Stimulated activated CD8-positive, alpha-beta memory T cell treated with anti-CD3 and anti-CD28 coated beads, Interleukin-4, amount 100 ng/mL, for 1 hour (primary cell): ENCODE measurements at places on chromosomes 7 and 10.

DNA sequence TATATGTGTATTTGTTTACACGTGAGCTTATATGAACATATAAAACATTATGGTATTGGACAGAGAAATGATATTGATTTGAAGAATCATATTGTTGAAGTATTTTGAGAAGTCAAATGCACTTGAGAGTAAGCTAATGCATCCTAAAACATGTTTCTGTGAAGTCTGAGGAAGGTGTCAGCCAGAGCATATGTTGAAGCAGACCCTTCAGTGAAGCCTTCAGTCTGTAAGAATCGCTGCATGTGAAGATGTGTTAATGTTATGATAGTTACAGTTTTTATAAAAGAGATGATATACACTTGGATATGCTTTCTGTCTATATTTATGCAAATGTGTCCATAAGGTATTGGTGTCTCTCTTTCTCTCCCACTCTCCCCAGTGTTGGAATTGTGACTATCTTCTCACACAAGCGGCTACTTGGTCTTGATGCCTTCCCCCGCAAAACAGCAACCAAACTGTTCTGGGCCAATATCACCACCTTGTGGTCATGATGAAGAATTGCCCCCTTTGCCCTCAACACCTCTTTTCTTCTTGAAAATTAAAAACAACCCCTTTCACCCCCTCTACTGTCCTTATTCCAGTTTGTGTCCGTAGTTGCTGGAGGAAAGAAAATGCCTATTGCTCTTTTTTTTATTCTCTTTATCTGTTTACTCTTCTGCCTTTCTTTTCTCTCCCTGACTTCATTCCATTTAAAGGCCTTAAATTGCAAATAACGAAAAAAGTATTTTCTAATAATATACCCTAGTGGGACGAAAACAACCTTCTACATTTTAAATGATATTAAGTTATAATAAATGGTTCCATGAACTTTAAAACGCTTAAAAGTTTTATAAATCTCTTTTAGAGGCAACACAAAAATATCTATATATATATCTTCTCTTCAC, 64.9 kb downstream of the IKZF1 start:
- DNase-seq, result no peak

- DNase-seq, result no peak
These were observed 55.9 kb downstream of the USP6NL start for GRCh38 chr10:11555556-11555955.

GRCh38 chr10:84360637-84361365, 32.4 kb downstream of the CCSER2 start:
- DNase-seq, result no peak

DNA sequence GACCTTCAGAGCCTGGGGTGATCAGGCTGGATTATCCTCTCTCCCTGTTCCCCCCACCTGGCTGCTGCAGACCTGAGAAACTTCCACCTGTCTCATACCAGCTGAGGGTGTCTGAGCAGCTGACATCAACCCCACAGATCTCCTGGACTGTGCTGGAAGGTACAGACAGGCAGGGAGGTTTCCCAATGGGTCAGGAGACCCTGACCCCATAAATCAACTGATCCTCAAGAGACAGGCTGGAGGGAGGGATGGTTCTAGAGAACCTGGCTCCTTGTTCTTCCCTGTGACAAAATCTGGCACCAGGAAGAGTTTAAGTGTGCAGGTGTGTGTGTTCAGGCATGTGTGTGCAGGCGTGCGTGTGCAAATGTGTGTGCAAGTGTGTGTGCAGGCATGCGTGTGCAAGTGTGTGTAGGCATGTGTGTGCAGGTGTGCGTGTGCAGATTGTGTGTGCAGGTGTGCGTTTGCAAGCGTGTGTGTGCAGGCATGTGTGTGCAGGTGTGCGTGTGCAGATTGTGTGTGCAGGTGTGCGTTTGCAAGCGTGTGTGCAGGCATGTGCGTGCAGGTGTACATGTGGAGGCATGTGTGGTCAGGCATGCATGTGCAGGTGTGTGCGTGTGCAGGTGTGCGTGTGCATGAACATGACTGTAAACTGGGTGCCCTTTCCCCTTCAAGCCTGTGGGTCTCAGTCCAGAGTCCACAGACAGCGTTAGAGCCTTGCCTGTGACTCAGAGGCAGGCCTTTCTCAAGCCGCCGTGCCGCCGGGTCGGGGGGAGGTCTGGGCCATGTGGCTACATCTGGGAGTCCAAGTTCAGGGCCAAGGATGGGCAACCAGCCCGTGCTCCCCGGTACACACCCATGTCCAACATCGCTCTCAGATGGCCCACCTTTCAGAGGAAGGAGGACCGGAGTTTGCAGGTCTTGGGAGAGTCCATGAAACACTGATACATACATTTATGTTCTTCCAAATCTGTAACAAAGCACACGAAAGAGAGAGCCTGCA, 50.1 kb upstream of the ELN start:
- DNase-seq, result no peak

DNA sequence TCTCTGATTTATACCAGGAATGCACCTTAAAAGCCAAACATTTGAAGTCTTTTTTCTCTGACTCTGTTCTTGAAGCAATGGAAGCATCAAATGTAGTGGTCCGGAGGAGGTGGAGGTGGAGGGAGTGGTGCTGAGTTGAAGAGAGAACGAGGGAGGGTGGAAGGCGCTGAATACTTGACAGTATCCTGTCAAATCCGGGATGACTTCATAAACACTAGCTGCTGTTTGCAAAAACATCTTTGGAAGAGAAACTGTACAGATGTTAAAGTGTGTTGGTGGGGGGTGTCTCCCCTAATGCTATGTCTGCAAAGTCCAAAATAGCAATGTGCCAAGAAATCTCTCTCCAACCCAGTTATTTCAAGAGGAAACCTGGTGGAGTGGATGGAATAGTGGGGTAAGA, 328.5 kb upstream of the AUTS2 start:
- DNase-seq, result no peak

GRCh38 chr10:27713941-27714340, 31.7 kb downstream of the MKX start:
- DNase-seq, result no peak

- no peak for DNase-seq
These were observed 22.7 kb downstream of the A1CF start for GRCh38 chr10:50862719-50863118.

- no peak for DNase-seq
These were observed 16.8 kb upstream of the GDF10 start for GRCh38 chr10:47283101-47283630.

DNA sequence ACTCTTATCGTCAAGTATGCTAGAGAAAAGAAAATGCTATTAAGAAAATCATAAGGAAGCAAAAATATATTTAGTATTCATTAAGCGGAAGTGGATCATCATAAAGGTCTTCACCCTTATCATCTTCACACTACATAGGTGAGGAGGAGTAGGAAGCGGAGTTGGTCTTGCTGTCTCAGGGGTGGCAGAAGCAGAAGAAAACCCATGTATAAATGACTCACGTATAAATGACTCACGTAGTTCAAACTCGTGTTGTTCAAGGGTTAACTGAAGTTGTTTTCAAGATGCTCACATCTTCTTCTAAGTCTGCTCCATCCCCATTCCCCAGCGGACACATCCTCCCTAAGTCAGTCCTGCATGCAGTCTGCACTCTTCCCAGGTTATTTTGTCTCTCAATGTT, 72.4 kb downstream of the SFMBT2 start:
- DNase-seq, result no peak

DNA sequence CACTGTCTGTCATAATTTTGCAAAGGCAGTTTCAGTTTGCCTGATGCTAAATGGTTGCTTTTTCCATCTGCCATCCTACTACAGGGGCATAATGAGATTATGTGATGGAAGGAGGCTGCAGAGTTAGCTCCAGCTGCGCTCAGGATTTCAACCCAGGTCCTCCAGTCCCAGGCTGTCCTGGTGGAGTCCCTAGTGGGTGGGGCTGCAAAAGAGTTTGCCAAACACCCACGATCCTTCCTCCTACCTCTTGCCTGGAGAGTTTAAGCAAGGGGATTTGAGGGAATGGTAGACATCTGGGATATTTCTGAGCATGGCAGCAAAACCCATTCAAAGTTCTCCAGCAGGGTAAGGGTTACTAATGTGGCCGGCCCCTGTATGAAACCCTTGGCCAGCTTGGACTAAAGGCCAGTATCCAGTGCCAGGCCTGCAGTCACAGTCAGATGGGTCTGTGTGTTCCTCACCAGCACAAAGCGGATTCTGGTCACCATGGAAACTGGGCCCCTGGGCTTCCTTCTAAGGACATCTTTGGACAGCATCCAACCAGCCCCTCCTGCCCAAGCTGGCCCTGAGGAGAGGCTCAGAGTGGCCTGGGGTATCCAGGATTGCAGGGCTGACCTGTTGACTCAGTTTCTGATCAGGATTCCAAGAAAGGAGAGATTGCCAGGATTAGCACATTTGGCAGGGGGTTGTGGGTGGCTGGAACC, 42.7 kb upstream of the CHST3 start:
- no peak for DNase-seq

DNA sequence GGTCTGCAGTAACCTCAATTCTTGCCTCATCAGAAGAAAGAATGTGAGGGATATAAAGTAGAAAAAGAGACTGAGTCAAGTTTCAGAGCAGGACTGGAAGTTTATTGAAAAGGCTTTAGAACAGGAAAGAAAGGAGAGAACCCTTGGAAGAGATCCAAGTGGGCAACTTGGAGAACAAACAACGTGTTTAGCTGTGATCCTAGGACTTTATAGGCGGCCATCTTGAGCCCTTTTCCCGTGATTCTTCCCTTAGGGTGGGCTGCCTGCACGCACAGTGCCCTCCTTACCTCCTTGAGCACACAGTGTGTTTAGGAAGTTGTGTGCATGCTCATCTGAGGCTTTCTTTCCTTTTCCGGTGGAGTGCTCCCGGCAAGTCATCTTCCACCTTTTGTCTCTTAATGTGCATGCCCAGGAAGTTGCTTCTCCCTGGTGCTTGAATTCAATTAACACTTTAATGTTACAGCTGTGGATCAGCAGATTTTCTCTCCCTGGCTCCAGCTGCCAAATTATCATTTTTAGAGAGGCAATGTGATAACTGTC, 59.8 kb downstream of the ENTPD1 start:
- DNase-seq, result no peak

DNA sequence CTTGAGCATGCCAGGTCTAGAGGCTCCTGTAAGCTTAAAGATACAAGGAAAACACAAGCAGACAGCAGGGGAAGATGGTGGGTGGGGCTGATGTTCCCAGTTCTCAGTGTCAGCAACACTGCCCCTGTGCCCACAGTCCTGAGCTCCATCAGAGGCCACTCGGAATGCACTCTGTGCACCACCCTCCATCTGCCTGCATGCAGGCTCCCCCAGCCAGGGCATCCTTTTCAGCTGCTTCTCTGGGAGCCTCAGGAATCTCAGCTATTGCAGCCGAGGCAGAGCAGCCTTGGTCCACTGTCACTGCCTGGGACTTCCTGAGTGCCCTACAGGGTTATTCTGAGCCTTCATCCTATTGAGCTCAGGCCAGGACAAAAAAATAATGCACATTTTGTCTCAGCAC, 22.2 kb downstream of the LBX1 start:
- no peak for DNase-seq

DNA sequence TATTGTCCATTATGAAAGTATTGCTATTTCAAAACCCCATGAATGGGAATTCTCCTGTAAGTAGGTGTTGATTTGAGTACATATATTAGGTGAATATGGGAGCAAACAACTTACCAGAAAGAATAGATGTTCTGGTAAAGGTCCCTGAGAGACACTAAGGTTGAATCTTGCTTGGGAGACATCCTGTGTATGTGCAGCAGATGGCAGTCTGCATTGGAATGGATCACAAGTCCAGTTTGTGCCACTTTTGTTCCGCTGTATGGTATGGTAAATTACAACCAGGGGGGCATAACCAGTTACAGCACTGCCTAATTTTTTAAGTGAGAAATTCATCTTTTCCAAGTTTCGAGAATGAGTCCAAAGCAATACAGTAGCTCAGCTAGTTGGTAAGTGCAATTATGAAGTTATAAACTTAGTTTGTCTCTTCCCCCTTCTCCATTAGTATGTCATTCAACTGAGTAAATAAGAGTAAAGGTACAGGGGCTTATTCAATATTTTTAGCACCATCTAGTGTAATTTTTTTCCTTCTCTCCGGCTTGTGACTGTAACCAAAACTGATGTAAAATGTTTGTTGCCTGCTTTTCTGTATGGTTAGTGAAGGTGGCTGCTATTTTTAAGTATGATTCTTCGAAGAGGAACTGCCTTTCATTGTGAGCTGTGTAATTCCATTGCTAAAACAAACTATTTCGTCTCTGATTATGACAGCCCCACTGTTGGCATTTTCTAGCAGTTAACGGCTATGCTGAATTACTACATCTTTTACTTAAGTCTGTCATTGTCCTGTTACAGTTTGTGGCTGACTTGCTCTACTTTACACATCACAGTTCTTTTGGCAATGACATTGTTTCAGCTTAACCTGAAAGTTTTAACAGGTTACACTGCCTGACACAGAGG, 2.8 kb downstream of the MCU start:
- DNase-seq, result no peak

DNA sequence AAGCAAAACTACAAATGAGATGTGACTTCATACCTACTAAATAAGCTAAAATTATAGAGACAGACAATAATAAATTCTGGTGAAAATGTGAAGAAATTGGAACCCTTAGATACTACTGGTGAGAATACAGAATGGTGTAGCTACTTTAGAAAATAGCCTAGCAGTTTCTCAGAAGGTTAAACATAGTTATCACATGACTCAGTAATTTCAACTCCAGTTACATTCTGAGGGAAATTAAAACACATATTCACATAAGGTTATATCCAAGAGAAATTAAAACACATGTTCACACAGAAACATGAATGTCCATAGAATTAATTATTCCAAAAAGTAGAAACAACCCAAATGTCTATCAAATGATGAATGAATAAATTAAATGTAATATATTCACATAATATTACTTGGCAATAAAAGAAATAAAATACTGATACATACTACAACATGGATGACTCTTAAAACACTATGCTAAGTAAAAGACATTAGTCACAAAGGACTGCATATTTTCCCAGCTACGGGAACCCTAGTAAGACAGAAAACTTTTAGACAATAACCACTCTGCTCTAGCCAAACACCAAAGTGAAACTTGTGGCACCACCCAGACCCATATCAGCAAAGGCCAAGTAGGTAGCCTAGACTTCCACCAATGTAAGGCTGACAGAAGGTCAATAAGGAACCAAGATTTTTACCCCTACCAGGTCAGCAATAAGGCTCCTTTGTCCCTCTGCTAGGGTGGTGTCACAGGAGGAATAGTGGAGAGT, 25.1 kb downstream of the SLC25A40 start:
- no peak for DNase-seq

DNA sequence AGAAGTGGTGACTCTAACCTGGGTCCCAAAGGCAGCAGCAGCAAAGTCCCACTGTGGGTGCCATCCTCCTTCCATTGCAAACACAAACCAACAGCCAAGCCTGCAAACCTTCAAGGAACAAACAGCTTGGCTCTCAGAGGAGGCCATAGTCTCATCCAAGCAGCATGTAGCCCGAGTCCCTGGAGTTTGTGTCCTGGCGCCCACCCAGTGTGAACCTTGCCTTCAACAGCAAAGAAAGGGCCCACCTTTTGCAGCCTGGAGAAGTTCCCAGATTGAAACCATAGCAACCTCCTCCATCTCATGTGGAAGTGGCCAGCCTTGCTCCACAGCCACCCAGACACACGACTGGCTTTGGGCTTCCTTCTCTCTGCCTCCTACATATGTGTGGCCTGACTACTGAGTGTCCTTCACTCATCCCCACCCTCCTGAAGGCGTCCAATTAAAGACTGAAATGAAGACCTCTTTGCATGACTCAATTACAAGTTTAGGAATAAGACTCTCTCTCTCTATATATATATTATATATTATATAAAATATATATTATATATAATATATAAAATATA, 106.1 kb downstream of the C10orf90 start:
- DNase-seq, result no peak

GRCh38 chr10:126130271-126130710, 233.9 kb downstream of the FANK1 start:
- no peak for DNase-seq
